Regular cardiac myocyte (primary cell): ENCODE measurements at places on chromosomes 11 and 22. TPM values are rescaled to one million over a fixed set of nuclear protein-coding genes. Genes with fewer than 3 reads are reported as not detected.

The LAYN gene
- total RNA-seq = 16.9 and 30.2 TPM in 2 replicates

The BAIAP2L2 gene
- total RNA-seq = 0.56 and 1.7 TPM in 2 replicates

The EXT2 gene
- 94.9 and 240 TPM in 2 replicates for total RNA-seq

The THRSP gene
- not detected in 2 replicates for total RNA-seq

The ELFN2 gene
- under 0.01 TPM in 1 of 2 replicates, not detected in the other for total RNA-seq

The TOM1 gene
- 19.2 and 32.4 TPM in 2 replicates for total RNA-seq

The ZP1 gene
- 2.1 and 4.2 TPM in 2 replicates for total RNA-seq

The ATG2A gene
- total RNA-seq = 10.9 and 19.7 TPM in 2 replicates

The TMEM45B gene
- total RNA-seq = not detected in 2 replicates

The RAC2 gene
- 10.7 and 13.0 TPM in 2 replicates for total RNA-seq

The TSSK2 gene
- not detected in 2 replicates for total RNA-seq

The DBX1 gene
- total RNA-seq = not detected in 2 replicates

The JHY gene
- total RNA-seq = 0.38 and 1.1 TPM in 2 replicates

The OR2D2 gene
- 0.28 and 0.38 TPM in 2 replicates for total RNA-seq

The GALR3 gene
- total RNA-seq = not detected in 2 replicates

The DERL3 gene
- total RNA-seq = 0.56 and 1.3 TPM in 2 replicates

The LRRC74B gene
- not detected in 2 replicates for total RNA-seq

The TEAD1 gene
- 65.7 and 70.7 TPM in 2 replicates for total RNA-seq

The DEFB131B gene
- total RNA-seq = not detected in 2 replicates

The SLC35F2 gene
- 19.4 and 20.5 TPM in 2 replicates for total RNA-seq

The OR8A1 gene
- not detected in 2 replicates for total RNA-seq

The C11orf91 gene
- not detected in 2 replicates for total RNA-seq

The BIRC3 gene
- 1.3 and 8.2 TPM in 2 replicates for total RNA-seq

The SELENOM gene
- 80.7 and 176 TPM in 2 replicates for total RNA-seq

The KRTAP5-2 gene
- not detected in 2 replicates for total RNA-seq

The DCHS1 gene
- 1.1 and 1.3 TPM in 2 replicates for total RNA-seq

The CLDN25 gene
- total RNA-seq = not detected in 2 replicates

The KRTAP5-3 gene
- total RNA-seq = not detected in 2 replicates

The MS4A6A gene
- not detected in 2 replicates for total RNA-seq

The LIF gene
- 79.2 and 97.8 TPM in 2 replicates for total RNA-seq

The BSX gene
- total RNA-seq = not detected in 2 replicates

The STK33 gene
- 0.58 and 1.1 TPM in 2 replicates for total RNA-seq

The RASL10A gene
- total RNA-seq = not detected in 2 replicates

The RAB38 gene
- 0.28 and 1.7 TPM in 2 replicates for total RNA-seq

The IL10RA gene
- under 0.01 TPM in 1 of 2 replicates, not detected in the other for total RNA-seq

The TP53AIP1 gene
- total RNA-seq = under 0.01 TPM in 1 of 2 replicates, not detected in the other

The MMP8 gene
- under 0.01 TPM in 1 of 2 replicates, not detected in the other for total RNA-seq
